ENCODE measurements at places on chromosomes 6 and 20.

GRCh38 chr6:27451660-27452390, 21.1 kb downstream of the ZNF184 start:
- DNase-seq: no peak

GRCh38 chr20:13012886-13013285, 4.1 kb downstream of the SPTLC3 start:
- DNase-seq: no peak

DNA sequence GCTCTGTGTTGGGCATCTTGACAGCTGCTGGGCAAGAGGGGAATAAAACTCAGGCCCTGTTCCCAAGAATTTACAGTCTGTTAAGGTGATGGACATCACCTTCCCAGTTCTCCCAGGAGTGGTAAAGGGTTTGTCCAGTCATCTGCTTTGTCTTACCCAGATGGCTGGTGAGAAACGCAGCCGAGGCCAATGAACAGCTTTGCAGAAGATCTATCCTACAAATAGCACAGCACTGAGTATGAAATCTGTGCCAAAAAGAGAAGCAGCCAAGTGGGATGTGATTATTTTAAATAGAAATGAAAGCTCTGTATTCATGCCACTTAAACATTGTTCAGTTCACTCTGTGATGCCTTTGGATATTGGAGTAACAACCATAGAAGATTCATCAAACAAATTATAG, 132.7 kb upstream of the SLC22A16 start:
- no peak for DNase-seq

- no peak for DNase-seq
Observed at GRCh38 chr6:89542081-89542857, 96.3 kb downstream of the LYRM2 start.

- no peak for DNase-seq
Observed at GRCh38 chr6:108453601-108454185, 107.0 kb upstream of the FOXO3 start.

DNA sequence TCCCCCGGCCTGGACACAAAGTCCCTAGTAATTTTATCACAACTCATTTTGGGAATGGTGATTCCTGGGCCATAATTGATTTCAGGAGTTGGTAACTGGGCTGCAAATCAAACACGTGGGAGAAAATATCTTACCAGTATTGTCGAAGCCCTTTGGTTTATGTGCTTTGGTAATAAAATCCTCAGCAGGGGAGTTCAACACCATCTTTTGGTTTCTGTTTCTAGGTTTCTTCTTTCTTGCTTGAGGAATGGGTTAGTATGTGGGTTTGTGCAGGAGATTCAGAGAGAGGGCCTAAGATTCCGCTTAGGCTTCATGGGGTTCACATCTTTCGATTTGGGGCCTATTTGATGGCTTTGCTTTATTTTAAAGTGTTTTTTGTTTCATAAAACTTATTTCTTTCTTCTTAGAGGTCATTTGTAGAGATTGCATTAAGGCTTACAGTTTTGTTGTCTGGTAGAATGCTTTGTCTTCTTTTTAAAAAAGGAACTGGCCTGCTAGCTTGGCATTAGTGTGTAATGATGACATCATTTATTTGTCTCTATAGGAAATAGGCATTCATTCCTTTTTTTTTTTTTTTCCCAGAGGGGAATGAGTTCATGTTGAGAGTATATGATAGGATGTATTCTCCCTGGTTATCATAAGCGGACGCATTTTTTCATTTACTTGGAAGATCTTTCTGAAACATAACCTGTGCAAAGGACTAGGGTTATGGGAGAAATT, 45.8 kb downstream of the CYP24A1 start:
- no peak for DNase-seq
